Tibial nerve (tissue), 4 donors: ENCODE measurements at places on chromosomes 13 and 19.
A peak's percentile ranks its signal among the peaks of the same experiment; 100 is the strongest.

DNA sequence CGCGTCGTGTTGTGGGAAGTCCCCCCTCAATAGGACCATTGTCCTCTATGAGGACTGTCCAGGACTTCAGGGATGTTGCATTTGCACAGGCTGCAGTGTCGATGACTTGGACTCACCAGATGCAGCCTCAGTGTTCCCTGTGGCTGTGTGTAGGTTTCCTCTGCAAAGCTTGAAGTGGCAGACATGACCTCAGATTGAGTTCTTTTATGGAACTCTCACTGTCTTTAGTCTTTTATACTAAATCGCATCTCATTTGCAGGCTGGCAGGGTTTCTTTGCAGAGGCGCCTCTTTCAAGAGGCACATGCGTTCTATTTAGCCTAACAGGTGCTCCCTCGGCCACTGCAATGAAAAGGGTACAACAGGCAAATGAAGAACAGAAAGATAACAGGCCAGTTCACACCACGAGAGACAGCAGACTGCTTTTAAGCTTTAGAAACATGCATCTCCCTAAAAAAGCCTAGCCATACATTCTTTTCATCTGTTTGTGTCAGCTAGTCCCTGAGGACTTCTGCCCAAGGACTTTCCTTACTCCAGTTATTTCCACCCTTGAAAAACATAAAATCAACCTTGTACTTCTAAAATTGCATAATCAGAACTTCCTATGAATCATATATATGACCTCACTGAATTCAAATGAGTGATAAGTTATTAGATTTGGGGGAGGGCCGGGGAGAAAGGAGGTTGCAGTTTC lies 118.4 kb downstream of the RAB20 start:
- no peak for DNase-seq

DNA sequence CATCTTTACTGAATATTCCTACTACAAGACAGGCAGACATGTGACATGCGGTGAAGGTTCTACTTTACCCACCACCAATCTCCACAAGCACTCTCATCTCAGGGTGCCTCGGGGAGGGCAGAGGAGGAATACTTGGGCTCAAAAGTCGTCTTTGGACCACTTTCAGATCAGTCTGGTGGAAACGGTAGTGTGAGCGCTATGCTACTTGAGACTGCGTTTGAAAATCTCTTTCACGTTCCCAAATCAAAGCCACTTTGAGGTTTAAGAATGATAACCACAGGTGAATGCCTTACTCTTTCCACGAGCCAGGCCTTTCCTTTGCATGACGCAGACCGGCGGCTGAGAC lies 1.5 kb upstream of the SOX1 start:
- no peak for DNase-seq

GRCh38 chr13:114111577-114111976 lies 20.8 kb downstream of the RASA3 start:
- DNase-seq, result peak; percentile 8

GRCh38 chr13:44797685-44798084 lies 191.6 kb downstream of the NUFIP1 start:
- DNase-seq, result no peak

DNA sequence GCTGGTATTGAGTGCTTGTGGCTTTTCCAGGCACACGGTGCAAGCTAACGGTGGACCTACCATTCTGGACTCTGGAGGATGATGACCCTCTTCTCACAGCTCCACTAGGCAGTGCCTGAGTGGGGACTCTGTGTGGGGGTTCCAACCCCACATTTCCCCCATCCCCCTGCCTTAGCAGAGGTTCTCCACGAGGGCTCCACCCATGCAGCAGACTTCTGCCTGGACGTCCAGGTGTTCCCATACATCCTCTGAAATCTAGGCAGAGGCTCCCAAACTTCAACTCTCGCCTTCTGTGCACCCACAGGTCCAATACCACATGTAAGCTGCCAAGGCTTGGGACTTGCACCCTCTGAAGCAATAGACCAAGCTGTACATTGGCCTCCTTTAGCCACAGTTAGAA lies 25.3 kb upstream of the ZSCAN18 start:
- DNase-seq, result no peak
